ENCODE measurements at places on chromosomes 16 and 17.

- no peak for DNase-seq
These were observed 14.1 kb upstream of the MRTFB start for GRCh38 chr16:14056970-14057369.

- no peak for DNase-seq
These were observed 7.0 kb upstream of the ADAM11 start for GRCh38 chr17:44751806-44752205.

DNA sequence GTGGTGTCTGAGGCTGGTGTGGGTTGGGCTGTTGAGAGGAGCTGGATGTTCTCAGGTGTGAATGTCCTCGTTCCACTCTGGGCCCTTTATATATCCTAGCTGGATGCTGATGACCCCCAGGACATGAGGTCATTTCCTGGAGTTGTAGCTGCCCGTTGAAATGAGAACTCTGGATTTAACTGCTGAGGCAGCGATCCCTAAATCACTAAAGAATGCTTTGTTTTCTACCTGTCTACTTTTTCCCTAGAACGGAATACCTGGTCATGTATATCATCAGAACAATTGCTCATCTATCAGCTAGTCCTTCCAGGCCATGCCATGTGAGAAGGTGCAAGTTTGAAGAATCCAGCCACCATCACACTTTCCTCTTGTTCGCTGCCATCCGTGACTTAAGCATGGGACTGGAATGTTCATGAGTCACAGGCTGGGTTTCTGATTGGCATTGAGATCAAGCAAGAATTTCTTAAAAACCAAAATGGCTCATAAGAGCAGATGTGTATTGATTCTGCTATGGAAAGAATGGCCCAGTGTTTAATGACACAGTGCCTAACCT, at the start of gene KRTAP2-3:
Gene KRTAP2-3 (minus strand): TSS at position 63 of the 553 bp plus-strand sequence. CDS start 64 bp downstream, outside the sequence.
- peak; percentile 46 for DNase-seq

- DNase-seq: no peak
These were observed 27.8 kb downstream of the ZNF750 start for GRCh38 chr17:82812058-82812457.

GRCh38 chr16:67034487-67034886, 5.5 kb downstream of the CBFB start:
- no peak for DNase-seq

GRCh38 chr17:49997773-49998703, 3.0 kb upstream of the DLX3 start:
- peak; percentile 92 for DNase-seq

DNA sequence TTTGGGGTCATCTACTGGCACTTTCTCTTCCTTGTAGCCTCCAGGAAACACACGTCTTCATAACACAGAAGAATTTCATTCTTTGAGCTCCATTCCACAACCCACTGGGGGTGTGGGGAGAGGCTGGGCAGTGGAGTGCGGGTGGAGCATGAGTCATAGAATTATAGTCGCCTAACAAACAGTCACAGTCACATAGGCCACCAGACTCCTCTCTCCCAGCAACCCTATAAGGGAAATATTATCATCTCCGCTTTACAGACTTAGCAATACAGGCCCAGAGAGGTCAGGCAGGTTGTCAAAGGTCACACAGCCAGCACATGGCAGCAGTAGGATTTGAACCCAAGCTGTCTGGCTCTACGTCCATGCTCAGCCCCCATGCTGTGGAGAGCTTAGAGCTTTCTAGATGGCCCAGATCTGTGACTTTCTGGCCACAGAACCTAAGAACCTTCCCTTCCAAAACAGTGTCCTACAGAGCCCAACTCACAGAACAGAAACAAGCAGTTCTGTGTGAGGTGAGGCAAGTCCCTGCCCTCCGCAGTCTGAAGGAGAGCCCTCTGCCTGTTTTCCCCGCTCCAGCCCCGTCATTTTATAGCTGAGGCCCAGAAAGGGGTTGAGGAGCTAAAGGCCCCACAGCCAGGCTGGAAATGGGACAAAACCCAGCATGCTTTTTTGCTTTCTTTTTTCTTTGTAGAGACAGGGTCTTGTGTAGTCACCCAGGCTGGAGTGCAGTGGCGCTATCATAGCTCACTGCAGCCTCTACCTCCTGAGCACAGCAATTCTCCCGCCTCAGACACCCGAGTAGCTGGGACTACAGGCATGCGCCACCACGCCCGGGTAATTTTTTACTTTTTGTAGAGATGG, 10.7 kb upstream of the LITAF start:
- DNase-seq: peak; percentile 34

DNA sequence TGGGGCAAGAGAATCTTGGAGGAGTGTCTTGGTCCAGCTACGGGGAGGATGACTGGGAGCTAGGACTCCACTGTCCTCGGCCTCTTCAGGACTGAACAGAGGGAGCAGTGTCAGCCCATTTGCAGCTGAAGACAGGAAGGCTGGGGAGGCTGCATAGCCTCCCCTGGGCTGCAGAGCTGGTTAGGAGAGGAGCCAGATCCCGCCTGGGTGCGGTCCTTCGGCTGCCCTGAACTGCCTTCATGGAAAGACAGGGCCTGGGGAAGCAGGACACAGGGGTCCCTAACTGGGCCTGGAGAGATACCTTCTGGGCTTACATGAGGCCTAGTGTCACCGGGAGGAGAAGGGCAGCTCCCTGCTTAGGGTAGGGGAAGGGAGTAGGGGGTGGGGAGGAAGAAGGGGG, 26.6 kb downstream of the UNC13D start:
- DNase-seq: no peak

DNA sequence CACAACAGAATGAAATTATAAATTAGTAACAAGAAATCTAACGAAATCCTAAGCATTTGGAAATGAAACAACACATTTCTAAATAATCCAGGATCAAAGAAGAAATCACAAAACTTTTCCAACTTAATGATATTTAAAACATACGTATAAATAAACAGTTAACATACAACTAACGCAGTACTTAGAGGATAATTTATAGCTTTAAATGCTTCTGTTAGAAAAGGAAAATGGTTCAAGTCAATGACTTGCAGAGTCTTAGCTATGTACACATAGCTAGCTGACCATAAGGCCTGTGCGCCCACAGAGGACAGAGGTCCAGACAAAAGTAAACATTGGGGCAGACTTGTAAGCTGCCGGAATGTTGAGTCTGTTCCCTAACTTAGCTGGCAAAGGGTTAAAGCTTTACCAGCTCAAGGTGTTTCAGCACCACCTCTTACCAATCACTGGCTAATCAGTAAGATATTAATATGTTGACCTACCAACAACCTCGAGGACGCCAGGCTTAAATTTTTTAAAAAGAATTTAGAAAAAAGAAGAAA, 84.6 kb downstream of the PARN start:
- no peak for DNase-seq

DNA sequence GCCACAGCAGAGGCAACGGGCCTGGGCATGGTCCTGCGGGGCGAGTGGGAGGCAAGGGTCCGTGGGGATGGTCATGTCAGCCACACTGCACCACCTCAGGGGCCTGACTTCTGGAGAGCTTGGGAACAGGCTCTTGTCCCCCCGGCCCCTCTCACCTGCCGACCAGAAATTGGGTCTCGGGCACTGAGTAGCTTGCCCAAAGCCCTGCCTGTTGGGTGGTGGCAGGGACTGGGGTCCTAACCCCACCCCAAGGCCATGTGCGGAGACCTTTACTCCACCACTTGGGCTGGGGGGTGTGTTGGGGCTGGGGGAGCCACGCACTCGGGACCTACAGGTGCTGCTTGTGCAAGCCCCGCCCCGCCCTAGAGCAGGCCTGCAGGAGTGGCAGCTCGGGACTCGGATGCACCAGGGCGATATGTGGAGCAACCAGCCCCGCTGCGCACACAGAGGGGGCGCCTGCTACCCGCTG, 24.2 kb upstream of the CHMP6 start:
- no peak for DNase-seq

DNA sequence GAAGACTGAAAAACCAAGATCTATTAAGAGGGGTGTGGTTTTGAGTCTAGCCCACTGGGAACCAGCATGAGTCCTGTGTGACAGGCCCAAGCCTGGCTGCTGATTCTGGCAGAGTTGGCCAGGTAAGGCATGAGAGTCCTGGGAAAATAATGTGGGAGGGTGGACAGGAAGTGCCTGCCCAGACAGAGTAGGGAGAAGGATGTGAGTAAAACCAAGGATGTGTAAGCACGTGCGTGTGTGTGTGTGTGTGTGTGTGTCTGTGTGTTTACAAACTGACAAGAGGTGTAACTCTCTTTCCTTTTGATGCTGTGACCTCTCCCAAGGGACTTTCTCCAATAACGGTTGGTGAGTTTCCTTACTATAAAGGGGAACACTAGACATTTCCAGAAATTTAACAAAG, 15.6 kb upstream of the TEX2 start:
- DNase-seq: no peak

- DNase-seq: no peak
These were observed 22.1 kb upstream of the B4GALNT2 start for GRCh38 chr17:49110509-49110908.

- no peak for DNase-seq
These were observed 120.4 kb downstream of the CHD9NB start for GRCh38 chr16:52932321-52932720.

DNA sequence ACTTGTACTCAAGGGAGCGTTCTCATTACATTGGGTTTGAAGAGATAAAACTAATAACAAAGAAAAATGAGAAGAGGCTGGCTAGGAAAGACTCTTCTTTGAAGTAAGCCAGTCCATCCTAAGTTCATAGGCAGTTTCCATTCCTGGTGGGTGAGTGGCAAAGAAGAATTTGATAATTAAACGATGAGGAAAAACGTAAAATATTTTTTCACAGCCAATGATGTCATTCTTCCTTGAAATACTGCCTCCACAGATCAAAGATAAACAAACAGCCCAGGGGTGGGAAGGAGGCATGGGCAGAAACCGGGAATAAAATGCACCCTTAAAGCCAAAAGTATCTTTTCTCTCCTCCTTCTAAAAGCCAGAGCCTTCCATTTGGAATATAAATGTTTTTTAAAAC, 346.6 kb downstream of the PMP22 start:
- DNase-seq: peak; percentile 7
